ENCODE measurements at places on chromosomes 3 and 15. TPM values are rescaled to one million over a fixed set of nuclear protein-coding genes. Genes with fewer than 3 reads are reported as not detected.

- no peak overlapping the region for H3K27ac ChIP-seq
- no peaks in the 10 kb centered on the region for H3K4me1 ChIP-seq
- no peak overlapping the region for H3K4me3 ChIP-seq
- DNase-seq, result no peak
Observed at GRCh38 chr3:38314112-38314763, 32.1 kb downstream of the SLC22A14 start.

- H3K4me1 ChIP-seq, result no peaks in the 10 kb centered on the region
- no peaks in the 10 kb centered on the region for H3K27me3 ChIP-seq
- H3K27ac ChIP-seq, result no peak overlapping the region
Observed at GRCh38 chr15:74265046-74265639, 29.0 kb downstream of the CCDC33 start.

DNA sequence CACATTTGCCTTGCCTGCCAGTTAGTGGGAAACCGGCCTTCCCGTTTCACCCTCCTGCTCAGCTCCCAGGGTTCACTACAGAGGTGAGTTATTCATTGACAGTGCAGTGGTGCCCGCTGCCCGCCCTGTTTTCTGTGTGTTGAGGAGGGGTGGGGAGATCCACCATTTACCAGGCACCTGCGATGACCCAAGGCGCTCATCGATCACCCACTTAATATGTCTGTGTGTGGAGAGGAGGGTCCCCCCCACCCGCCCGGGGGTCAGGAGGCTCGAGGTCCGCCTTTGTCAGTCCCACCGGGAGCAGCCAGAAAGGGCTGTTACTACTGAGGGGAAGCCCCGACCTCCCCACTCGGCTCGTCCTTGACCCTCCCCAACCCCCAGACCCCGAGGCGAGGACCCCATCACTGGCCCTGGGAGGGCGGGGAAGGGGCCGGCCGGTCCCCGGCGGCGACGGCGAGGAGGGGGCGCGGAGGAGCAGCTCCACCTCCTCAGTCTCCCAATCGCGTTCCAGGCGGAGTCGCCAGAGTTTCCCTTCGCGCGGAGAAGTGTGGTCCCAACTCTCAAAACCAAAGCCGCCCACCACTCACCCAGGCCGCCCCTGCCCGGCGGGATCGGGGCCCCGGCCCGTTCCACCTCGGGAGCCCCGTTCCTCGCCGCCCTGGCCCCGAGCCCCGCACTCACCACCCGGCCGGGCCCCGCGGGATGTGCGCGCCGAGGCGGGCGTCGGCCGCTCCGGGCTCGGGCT is 1.1 kb downstream of the PLXNB1 start:
- peak overlapping the region; percentile 38 for H3K4me3 ChIP-seq
- peaks cover 15% of the 10 kb centered on the region for H3K36me3 ChIP-seq
- H3K27me3 ChIP-seq, result no peaks in the 10 kb centered on the region
- DNase-seq, result no peak
- no peaks in the 10 kb centered on the region for H3K4me1 ChIP-seq

- no peak for DNase-seq
- no peak overlapping the region for H3K4me3 ChIP-seq
- no peaks in the 10 kb centered on the region for H3K36me3 ChIP-seq
- H3K4me1 ChIP-seq, result peaks cover 13% of the 10 kb centered on the region
- H3K27ac ChIP-seq, result no peak overlapping the region
- no peaks in the 10 kb centered on the region for H3K27me3 ChIP-seq
Observed at GRCh38 chr15:25905140-25905539, 42.0 kb upstream of the ATP10A start.

- DNase-seq, result no peak
- no peaks in the 10 kb centered on the region for H3K27me3 ChIP-seq
- no peaks in the 10 kb centered on the region for H3K36me3 ChIP-seq
- no peak overlapping the region for H3K4me3 ChIP-seq
Observed at GRCh38 chr3:11206316-11206715, 52.0 kb downstream of the HRH1 start.

Gene NECTIN3
- 9.9 TPM for total RNA-seq

Gene RAB27A
- total RNA-seq, result 40.0 TPM

DNA sequence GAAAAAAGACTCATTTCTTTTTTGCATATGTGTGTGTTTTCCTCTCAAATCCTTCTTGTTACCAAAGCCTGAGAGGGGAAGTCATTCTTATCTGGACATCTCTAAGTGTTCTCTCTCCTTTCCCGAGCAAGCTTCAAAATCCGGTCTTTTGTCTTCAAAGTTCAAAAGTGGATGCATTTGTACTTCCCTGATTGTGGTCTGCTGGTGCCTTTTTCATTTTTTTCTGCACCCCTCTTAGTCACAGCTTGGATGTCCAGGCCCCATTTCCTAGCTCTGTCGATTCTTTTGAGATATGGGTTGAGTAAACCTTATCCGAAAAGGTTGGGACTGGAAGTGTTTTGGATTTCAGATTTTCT is 34.8 kb downstream of the EHD4 start:
- H3K36me3 ChIP-seq, result no peaks in the 10 kb centered on the region
- DNase-seq, result no peak
- H3K4me1 ChIP-seq, result peaks cover 68% of the 10 kb centered on the region
- H3K27ac ChIP-seq, result peak overlapping the region; percentile 96
- H3K27me3 ChIP-seq, result no peaks in the 10 kb centered on the region

Gene ALPK3
- total RNA-seq, result 0.40 TPM

Gene TAGLN3
- total RNA-seq, result not detected

Gene SNX22
- 0.58 TPM for total RNA-seq

Gene FSTL1
- 1.5 TPM for total RNA-seq

GRCh38 chr3:35664460-35664919 is 25.2 kb downstream of the ARPP21 start:
- H3K4me1 ChIP-seq, result peaks cover 2% of the 10 kb centered on the region
- no peak overlapping the region for H3K4me3 ChIP-seq
- H3K27ac ChIP-seq, result no peak overlapping the region
- no peaks in the 10 kb centered on the region for H3K27me3 ChIP-seq
- no peak for DNase-seq

DNA sequence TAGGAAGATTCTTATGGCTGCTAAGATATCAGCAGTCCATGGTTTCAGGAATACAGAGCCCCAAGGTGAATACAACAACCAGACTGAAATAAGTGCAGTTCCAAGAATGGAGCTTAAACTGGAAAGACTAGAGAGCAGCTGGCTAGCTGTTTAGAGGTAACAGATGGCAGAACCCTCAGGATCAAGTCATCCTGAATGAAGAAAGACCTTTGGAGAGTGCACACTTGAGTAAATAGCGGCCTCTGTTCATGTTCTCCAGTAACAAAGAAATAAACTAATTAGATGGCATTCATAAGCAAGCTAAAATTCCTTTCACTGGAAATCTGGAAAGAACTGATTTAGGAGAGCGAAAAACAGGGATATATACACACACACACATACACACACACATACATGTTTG is 968.4 kb downstream of the FHIT start:
- no peak overlapping the region for H3K27ac ChIP-seq
- H3K4me1 ChIP-seq, result no peaks in the 10 kb centered on the region
- H3K4me3 ChIP-seq, result no peak overlapping the region
- H3K36me3 ChIP-seq, result no peaks in the 10 kb centered on the region
- no peak for DNase-seq

DNA sequence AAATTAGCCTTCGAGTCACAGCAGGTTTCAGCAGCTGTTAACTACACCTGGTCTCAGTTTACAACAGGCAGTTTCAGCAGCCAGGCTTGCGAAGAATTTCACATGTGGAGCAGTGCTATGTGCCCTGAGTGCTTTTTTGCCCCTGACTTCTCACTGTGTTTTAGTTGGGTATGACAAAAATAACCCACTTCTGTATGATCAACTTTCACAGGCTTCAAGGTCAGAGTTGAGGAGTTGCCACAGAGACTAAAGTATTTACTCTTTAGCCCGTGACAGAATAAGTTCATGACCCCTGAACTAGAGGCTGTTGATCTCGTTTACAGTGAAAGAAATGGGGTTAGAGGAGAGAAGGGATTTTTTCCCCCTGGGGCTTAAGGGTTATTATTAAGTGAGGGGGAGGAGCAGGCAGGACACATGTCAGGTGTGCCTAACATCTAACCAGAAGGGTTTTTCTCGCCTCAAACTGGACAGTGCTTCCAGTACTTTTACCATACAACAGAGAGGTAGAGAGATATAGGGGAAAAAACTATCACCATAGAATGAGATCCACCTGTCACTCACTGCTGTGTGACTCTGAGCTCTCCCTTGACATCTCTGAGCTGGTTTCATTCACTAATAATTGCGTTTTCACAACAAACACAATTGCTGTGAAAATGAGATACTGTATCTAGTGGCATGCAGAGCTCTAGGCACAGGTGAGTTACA is 14.0 kb upstream of the TOPBP1 start:
- H3K27me3 ChIP-seq, result peaks cover 27% of the 10 kb centered on the region
- no peaks in the 10 kb centered on the region for H3K36me3 ChIP-seq
- no peak overlapping the region for H3K4me3 ChIP-seq
- no peak overlapping the region for H3K27ac ChIP-seq

GRCh38 chr15:29571792-29572431 is 250.4 kb downstream of the TJP1 start:
- DNase-seq, result no peak
- H3K27ac ChIP-seq, result no peak overlapping the region
- H3K4me1 ChIP-seq, result no peaks in the 10 kb centered on the region
- no peak overlapping the region for H3K4me3 ChIP-seq
- peaks cover 21% of the 10 kb centered on the region for H3K27me3 ChIP-seq

DNA sequence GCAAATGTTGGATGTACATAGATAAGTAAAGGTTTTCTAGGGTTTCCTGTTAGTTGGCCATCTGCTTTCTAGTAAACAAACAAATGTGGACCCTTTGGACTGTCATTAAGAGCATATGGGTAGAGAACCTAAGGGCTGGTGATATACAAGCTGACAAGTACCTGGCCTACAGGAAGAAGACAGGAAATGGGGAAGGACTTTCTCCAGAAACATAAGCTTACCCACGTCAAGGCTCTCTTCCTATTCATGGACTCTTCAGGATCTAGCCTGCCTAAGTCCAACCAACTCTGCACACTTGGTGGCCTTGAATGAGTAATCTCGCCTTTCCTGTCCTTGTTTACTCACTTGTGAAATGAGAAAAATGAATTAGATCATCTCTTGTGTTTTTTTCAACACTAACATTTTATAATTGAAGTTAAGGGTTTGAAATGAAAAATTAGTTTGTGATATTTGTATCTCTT is 22.2 kb upstream of the GOLIM4 start:
- H3K36me3 ChIP-seq, result no peaks in the 10 kb centered on the region
- no peaks in the 10 kb centered on the region for H3K4me1 ChIP-seq
- no peaks in the 10 kb centered on the region for H3K27me3 ChIP-seq
- DNase-seq, result no peak

GRCh38 chr3:16437640-16438039 is 75.9 kb downstream of the RFTN1 start:
- no peak overlapping the region for H3K4me3 ChIP-seq
- H3K4me1 ChIP-seq, result no peaks in the 10 kb centered on the region
- peaks cover 3% of the 10 kb centered on the region for H3K36me3 ChIP-seq
- no peak for DNase-seq
- no peaks in the 10 kb centered on the region for H3K27me3 ChIP-seq

GRCh38 chr3:87313641-87314040 is 37.3 kb upstream of the POU1F1 start:
- no peaks in the 10 kb centered on the region for H3K4me1 ChIP-seq
- no peak overlapping the region for H3K4me3 ChIP-seq
- DNase-seq, result no peak
- H3K27me3 ChIP-seq, result no peaks in the 10 kb centered on the region
- H3K27ac ChIP-seq, result no peak overlapping the region

- no peak overlapping the region for H3K27ac ChIP-seq
- no peaks in the 10 kb centered on the region for H3K36me3 ChIP-seq
Observed at GRCh38 chr3:140832883-140833282, 108.8 kb upstream of the SLC25A36 start.

DNA sequence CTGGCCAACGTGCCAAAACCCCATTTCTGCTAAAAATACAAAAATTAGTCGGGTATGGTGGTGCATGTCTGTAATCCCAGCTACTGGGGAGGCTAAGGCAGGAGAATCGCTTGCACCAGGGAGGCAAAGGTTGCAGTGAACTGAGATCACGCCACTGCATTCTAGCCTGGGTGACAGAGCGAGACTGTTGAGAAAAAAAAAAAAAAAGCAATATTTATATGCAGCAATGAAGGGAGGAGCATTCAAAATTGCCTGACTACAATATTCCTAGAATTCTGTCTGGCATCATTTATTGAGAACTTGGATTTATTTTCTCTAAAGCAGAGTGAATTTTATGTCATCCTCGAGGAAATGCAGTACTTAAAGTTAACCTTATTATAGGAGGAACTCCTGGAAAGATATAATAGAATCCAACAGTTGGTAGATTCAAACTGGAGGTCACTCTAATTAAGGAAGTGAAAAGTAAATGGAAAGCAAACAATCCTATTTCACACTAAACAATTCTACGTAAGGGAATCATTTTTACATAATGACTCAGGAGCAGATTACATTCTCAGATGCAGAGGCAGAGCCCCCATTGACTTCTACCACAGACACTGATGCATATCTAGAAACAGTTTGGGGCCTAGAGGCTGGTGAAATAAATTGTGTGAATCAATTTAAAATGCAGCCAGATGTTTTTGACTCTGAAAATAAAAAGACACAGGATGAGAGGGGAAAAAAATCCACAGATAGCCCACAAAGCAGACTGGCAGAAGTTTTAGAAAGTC is 82.1 kb upstream of the FHIT start:
- no peak overlapping the region for H3K27ac ChIP-seq
- H3K36me3 ChIP-seq, result no peaks in the 10 kb centered on the region
- no peak for DNase-seq
- H3K4me1 ChIP-seq, result no peaks in the 10 kb centered on the region
- H3K4me3 ChIP-seq, result no peak overlapping the region
- no peaks in the 10 kb centered on the region for H3K27me3 ChIP-seq

Gene SKOR1
- 0.96 TPM for total RNA-seq

- no peak for DNase-seq
- no peaks in the 10 kb centered on the region for H3K36me3 ChIP-seq
Observed at GRCh38 chr3:159733194-159733860, 255.3 kb upstream of the IL12A start.

Gene IMPG2
- total RNA-seq, result 0.82 TPM

- no peaks in the 10 kb centered on the region for H3K36me3 ChIP-seq
- no peak for DNase-seq
- H3K4me1 ChIP-seq, result no peaks in the 10 kb centered on the region
Observed at GRCh38 chr3:175869404-175869803, 1010.3 kb downstream of the NAALADL2 start.

Gene RTP2
- not detected for total RNA-seq

- H3K27me3 ChIP-seq, result peaks cover 17% of the 10 kb centered on the region
- no peak overlapping the region for H3K4me3 ChIP-seq
- peaks cover 3% of the 10 kb centered on the region for H3K4me1 ChIP-seq
- DNase-seq, result no peak
Observed at GRCh38 chr15:69808756-69809155, 289.0 kb downstream of the TLE3 start.

GRCh38 chr3:169914321-169914720 is 2.9 kb downstream of the SAMD7 start:
- no peak for DNase-seq
- H3K36me3 ChIP-seq, result no peaks in the 10 kb centered on the region
- no peak overlapping the region for H3K27ac ChIP-seq
- H3K4me3 ChIP-seq, result no peak overlapping the region
- H3K27me3 ChIP-seq, result no peaks in the 10 kb centered on the region

Gene SLC24A5
- not detected for total RNA-seq

GRCh38 chr3:88863196-88863595 is 244.2 kb upstream of the EPHA3 start:
- H3K27me3 ChIP-seq, result no peaks in the 10 kb centered on the region
- no peak for DNase-seq
- no peak overlapping the region for H3K4me3 ChIP-seq
- no peaks in the 10 kb centered on the region for H3K4me1 ChIP-seq

Gene CYP1A2
- total RNA-seq, result not detected

Gene MNS1
- not detected for total RNA-seq

- peaks cover 6% of the 10 kb centered on the region for H3K4me1 ChIP-seq
- H3K27ac ChIP-seq, result no peak overlapping the region
- no peaks in the 10 kb centered on the region for H3K27me3 ChIP-seq
- no peak for DNase-seq
- H3K36me3 ChIP-seq, result no peaks in the 10 kb centered on the region
Observed at GRCh38 chr3:188944108-188944507, 227.7 kb upstream of the TPRG1 start.
